ENCODE measurements at places on chromosomes 13 and 19.

DNA sequence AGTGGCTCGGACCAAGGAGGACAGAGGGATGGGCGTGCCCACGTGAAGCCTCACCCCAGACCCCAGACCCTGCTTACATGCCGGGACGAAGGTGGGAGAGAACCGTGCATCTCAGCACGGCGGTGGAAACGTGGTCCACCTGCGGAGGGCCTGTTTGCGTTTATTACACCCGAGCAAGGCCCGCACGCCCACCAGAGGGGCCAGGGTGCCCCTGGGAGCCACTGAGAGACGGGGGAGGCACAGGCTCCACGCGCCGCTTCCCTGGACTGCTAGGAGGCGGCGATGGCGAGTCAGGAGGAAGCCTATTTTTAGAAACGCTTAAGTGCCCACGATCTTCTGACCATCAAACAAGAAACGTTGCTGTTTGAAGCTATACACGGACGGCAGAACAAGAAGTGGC is 80.7 kb downstream of the ATP11A start:
- peak; percentile 66 for DNase-seq

- DNase-seq, result peak; percentile 74
Observed at GRCh38 chr19:39307046-39307821, 11.0 kb downstream of the IFNL1 start.

- DNase-seq, result no peak
Observed at GRCh38 chr13:66663711-66664110, 566.4 kb downstream of the PCDH9 start.

DNA sequence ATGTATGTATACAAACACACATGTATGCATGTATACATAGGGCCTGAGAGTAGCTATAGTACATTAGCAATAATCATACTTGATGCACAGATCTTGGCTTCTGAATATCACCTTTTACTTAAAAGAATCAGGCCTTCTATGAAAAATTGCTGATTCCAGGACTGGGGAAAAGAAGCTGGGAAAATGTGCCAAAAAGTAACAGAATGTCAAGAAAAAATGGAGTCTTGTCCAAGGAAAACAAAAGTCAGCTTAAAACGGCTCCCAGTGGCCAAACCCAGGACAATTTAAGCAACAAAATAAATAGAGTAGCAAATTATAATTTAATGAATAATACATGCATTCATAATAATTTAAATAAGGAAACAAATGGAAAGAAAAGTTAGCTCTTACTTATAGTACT is 2104.9 kb downstream of the PCDH9 start:
- no peak for DNase-seq

GRCh38 chr19:19120308-19121231 is 17.7 kb downstream of the TMEM161A start:
- DNase-seq, result peak; percentile 98

DNA sequence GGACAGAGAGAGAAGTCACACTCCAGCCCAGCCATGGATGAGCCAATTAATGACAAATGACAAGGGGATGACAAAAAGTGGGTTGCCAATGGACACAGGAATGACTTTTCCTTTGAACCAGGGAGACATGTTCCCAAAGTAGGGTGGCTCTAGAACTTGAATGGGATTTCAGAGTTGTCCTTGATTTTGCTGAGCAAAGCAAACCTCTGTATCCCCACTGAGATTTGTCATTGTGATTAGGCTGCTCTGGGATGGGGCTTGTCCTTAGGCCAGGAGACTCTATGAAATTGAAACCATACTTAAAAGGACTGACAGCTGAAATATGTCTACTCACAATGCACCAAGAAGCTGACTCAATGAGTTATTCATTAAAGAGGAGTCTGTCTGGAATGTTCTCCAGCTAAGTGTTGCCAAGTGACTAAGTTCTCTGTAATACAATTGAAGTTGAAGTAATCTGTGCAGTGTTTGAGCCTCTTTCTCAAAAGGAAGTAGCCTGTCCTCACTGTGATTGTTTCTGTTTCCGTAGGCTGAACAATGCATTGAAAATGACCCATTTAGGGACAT is 69.0 kb upstream of the PCDH9 start:
- no peak for DNase-seq

DNA sequence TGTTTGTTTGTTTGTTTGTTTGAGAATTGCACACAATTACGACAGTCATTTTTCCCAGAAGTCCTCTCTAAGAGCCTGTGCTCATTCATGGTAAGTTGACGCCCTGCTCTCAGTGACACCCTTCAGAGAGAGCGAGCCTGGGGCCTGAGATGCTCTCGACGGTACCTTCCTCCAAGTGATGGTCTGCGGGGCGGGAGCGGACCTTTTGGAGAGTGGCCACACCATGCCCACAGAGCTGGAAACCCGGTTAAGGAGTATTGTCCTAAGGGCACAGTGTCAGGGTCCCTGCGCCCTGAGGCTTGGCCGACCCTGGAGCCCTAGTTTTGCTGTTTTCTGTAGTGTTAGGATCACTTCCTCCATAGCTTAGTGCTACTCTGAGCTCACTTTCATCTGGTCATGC is 3.6 kb downstream of the POP4 start:
- peak; percentile 45 for DNase-seq

GRCh38 chr13:36131222-36131930 is at the start of gene DCLK1:
Gene DCLK1 (minus strand): TSS chr13:36131382.
- DNase-seq, result peak; percentile 80

DNA sequence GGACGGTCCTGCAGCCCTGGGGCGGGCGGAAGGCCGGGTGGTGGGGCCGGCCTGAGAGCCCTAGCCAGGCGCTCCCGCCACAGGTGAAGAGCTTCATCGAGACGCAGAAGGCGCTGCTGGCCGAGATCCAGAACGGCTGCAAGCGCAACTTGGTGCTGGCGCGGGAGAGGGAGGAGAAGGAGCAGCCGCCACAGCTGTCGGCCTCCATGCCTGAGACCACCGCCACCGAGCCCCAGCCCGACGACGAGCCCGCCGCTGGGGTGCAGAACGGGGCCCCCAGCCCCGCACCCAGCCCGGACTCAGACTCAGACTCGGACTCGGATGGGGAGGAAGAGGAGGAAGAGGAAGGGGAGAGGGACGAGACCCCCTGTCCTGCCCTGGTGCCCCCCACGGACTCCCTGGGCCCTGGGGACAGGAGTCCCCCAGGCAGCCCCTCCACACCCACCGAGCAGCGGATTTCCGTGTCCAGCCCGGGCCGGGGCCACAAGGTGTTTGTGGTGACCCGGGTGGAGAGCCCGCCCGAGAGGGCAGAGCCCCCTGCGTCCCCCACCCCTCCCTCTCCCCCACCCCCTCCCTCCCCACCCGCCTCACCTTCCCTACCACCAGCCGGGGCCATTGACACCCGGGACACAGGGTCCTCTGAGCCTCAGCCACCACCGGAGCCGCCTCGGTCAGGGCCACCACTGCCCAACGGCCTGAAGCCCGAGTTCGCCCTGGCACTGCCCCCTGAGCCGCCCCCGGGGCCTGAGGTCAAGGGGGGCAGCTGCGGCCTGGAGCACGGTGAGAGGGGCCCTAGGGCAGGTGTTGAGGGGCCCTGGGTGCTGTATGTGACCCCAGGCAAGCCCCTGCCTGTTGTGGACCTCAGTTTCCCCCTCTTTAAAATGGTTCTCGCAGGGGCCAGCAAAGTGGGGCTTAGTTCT is 15.3 kb downstream of the NKPD1 start:
- DNase-seq, result no peak

GRCh38 chr13:22175815-22176214 is 504.9 kb downstream of the FGF9 start:
- DNase-seq, result no peak

- DNase-seq, result peak; percentile 73
Observed at GRCh38 chr19:58361900-58362271, 665 bp downstream of the ZNF497 start.

DNA sequence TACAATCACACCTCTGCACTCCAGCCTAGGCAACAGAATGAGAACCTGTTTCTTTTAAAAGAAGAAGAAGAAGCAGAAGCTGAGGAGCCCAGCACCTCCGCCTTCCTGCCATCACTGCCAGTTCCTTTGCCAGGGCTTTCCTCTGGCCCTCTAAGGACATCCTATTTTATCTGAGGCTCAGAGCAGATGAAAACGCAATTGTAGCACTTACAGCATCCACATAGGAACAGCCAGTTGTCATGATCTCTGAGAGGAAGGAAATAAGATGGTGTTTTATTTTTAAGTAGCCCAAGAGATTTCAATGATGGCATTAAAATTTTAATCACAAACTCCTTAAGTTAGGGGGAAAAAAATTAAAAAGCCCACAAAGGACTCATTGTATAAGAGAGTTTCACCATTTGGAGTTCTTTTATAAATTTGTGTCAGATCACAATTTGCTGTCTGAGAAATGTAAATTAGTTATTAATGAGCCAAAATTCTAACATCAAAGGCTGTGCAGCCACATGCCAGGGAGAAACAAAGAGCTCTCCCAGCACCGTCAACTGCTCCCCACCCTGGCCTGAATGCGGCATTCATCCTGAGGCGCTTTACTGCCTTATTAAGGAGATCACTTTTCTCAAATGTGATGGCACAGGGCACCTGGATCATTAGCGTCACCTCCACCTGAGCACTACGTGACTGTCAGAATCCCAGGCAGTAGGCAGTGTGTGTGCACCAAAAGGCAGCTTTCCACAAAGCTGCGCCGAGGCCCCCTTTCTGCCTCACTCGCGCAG is 393.0 kb downstream of the FOXO1 start:
- no peak for DNase-seq

GRCh38 chr19:52602941-52603340 is 32.9 kb downstream of the ZNF701 start:
- no peak for DNase-seq

DNA sequence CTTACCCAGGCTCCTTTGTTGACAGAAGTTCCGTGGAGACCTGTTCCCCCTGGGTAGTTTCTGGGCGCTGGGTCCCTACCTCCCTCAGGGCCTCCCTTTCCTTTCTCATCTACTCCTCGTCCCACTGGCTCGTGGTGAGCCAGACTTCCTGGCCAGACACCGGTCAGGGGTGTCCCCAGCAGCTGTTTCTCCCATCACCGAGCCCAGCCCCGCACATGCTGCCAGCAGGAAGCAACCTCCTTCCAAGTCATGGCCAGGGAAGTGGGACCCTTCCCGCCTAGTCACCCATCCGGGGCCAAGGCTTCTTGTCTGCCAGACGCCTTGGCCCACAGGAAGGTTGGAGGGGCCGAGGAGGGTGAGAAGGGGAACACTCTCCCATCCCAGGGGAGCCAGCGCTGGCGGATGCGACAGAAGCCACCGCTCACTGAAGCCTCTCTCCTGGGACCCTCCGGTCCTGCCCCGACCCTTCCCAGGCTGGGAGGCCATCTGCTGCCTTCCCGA is 5.7 kb downstream of the PAK4 start:
- DNase-seq, result peak; percentile 36

GRCh38 chr19:18737954-18738351 is 53.2 kb downstream of the COMP start:
- no peak for DNase-seq

DNA sequence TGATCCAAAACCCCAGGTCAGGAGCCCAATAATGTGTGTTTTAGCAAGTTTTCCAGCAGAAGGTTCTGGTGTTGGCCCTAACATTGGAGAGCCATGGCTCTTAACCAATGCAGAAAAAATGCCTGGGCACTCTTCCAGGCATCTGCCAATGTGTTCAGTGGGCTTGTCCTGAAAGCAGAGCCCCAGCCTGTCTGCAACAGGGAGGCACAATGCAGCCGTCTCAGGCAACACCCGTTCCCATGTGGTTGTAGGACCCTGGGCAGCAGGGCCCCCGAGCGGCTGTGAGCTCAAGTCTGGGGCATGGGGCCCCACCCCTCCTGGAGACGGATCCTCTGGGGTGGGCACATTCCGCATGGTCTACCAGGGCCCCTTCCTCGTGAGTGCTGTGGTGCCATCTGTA is 58.1 kb upstream of the SIAH3 start:
- DNase-seq, result no peak

GRCh38 chr13:20610006-20610405 is 43.0 kb downstream of the IFT88 start:
- DNase-seq, result no peak

DNA sequence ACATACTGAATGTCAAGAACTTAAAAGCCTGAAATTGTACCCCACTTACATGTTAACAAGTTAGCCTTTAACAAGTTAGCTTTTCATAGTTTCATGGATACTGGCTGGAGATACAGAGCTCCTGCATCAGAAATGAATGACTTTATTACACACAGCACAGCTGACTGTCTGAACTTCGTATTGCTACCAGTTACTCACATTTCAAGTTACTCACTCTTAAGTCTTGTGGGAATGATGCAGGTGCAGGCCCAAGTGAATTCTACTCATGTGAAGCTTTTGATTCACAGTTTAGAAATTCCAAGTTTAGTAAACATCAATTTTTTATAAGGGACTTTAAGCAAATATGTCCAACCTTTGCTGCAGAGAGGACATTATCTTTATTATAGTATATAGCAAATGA is 762.2 kb upstream of the PRR20A start:
- DNase-seq, result no peak

GRCh38 chr13:102914339-102914930 is 68.6 kb downstream of the ERCC5 start:
- no peak for DNase-seq

DNA sequence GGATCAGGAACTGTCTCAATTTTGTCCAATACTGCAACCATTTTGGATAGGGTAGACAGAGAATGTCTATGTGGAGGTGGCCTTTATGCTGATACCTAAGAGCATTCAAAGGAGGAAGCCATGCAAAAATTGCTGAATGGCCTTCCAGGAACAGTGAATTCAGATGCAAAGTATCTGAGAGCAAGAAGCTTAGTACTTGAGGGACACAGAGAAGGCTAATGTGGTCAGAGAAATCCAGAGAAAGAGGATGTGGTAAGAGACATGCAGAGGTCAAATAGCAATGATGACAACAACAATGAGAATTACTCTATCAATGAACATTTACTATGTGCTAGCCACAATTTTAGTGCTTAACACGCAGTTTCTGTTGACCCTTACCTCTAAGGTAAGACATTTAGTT is 785.6 kb upstream of the KLHL1 start:
- no peak for DNase-seq

DNA sequence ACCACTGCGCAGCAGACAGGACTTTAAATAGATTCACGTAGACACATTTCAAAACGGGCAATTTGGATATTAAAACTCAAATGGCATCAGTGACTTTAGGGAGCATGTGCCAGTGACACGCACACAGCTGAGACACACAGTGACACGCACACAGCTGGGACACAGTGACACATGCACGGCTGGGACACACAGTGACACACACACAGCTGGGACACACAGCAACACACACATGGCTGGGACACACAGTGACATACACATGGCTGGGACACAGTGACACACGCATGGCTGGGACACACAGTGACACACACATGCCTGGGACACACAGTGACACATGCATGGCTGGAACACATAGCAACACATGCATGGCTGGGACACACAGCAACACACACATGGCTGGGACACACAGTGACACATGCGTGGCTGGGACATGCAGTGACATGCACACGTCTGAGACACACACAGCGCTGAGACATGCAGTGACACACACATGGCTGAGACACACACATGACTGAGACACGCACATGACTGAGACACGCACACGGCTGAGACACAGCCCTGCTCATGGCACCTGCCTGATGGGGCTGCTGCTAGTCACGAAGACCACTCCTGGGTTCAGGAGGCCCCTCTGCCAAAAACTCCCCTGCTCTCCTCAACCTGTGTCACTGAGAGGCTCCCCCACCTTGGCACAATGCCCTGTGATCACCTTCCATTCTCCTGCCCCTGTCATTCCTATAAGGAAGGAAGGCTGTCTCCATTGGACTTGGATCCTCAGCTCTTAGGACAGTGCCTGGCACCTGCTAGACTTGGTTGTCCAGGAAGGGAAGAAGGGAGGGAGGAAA is 52.5 kb downstream of the SOX1 start:
- DNase-seq, result no peak

- no peak for DNase-seq
Observed at GRCh38 chr19:35141837-35142605, 1.0 kb upstream of the FXYD7 start.

Data from kidney (tissue), 22 donors.